ENCODE measurements at places on chromosomes 2 and 18. TPM values are rescaled to one million over a fixed set of nuclear protein-coding genes. Genes with fewer than 3 reads are reported as not detected.

DNA sequence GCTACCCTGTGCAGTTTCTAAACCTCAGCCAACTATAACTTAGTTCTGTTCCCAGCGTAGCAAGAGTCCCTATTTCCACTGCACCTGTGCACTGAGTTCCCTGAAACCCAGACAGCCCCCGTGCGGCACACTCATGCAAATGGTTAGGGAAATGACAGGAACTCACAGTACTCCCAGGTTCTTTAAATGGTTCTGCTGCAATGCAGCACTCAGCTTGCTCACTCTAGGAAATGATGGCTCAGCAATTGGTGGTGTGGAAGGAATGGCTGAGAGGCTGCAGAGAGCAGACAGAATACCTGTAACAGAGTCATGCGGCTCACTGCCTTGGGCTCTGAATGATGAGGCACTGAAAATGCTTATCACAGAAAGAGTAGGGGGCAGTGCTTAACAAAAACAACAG is 143.0 kb downstream of the RAD51AP2 start:
- no peak for DNase-seq

DNA sequence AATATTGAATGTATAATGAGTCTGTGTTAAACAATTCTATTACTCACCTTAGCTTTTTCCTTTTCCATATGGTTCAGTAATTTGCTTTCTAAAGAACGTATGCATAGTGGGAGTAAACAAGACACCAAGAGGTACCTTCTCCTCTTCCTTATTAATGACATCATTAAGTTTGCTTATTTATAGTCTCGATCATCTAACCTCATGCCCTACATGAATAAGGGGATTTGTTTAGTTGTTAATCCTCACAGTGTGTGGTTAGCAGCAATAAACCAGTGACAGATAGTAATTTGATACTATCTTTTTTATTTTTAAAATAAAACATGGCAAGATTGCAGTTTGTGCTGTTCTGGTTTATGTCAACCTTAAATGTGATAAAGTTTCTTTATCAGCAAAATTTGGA is 69.7 kb downstream of the COBLL1 start:
- no peak for DNase-seq

- DNase-seq: no peak
Measured at GRCh38 chr2:212539072-212539880, 674 bp upstream of the ERBB4 start.

GRCh38 chr2:188045016-188045415 is 246.7 kb upstream of the GULP1 start:
- no peak for DNase-seq

DNA sequence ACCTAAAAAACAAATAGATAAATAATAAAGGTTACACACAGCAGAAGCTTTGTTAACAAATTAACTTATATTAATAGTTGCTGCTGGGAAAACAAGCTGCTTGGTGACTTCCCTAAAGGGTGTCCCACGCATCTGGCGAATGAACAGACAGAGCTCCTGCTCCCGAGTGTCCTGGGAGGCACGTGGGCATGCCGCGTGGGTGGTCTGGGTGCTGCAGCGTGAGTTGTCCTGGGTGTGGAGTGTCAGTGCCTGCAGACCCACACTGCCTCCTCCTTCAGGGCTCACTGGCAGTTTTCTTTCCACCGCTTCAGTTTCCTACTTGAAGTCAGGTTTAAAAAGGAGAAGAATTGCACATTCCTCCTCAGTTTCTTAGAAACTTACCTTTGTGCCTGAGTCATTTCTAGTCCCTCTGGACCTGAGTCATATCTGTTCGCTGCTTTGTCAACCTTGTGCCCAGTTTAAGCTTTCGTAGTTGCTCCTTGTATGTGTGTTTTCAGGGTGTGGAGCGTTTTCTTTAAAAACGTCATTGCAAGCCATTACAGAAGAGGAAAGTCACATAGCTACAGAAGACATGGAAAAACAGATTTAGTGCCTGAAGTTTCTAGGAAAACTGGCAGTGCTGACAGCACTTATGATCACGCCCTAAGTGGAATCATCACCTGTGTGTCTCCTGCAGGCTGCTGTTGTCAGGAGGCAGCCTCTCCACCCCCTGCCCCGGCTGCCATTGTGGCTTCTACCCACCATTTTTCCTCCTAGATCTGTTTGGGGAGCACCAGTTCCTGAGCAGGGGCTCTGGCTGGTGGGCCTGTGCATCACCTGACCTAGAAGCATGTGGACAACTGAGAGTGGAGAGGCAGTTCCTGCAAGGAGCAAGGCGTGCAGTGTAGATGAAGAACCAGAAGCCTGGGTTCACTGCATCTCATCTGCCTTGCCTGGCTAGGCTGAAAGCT is 24.5 kb downstream of the IMPA2 start:
- DNase-seq: no peak

The IKZF2 gene
- total RNA-seq: 41.4 TPM

The CRYGC gene
- total RNA-seq: not detected

DNA sequence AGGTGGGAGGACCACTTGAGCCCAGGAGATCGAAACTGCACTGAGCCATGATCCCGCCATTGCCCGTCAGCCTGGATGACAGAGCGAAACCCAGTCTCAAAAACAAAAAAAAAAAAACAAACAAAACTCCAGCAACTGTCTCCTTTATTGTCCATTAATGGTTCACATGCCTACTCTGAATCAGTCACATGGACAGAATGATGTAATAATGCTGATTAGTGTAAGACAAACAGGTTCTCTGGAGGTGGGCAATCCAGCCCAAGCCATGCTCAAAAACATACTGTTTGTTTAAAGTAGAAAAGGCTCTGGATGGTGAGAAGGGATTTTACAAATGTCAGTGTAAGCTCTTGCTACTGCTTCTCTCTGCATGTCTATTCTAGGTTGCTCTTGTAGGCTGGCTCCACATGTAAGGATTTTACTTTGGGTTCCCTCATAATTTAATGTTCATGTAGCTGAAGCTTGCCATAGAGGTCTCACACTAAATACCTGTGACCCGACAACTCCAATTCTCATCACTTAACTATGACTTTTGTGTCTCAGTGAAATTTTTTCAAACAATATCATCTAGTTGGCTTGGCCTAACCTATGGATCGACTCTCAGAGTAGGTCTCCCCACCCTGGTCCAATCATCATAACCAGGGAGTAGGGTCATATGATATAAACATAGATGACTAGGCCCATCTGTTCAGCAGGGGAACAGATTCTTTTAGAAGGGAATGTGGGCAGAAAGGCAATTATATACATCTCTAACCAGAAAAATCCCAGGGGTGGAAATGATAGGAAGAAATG is 83.9 kb upstream of the SLC39A10 start:
- DNase-seq: no peak

The PJVK gene
- 1.8 TPM for total RNA-seq

The SMIM21 gene
- total RNA-seq: not detected

DNA sequence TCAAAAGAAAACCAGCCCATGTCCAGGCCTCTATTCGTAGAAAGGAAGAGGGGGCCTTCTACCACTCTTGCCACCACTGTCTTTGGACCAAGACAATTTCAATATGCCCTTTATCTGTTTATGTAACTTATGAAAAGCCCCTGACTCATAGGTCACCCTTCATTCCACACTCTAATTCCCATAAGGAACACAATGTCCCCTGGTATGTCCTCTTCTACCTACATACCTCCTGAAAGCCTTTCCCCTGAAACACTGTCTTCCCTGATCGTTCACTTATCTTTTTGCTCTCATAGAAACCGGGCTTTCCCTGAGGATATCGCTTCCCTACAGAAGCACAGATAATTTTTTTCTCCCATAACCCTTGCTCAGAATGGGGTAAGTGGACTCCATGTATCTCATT is 13.3 kb downstream of the EIF2AK3 start:
- DNase-seq: no peak

DNA sequence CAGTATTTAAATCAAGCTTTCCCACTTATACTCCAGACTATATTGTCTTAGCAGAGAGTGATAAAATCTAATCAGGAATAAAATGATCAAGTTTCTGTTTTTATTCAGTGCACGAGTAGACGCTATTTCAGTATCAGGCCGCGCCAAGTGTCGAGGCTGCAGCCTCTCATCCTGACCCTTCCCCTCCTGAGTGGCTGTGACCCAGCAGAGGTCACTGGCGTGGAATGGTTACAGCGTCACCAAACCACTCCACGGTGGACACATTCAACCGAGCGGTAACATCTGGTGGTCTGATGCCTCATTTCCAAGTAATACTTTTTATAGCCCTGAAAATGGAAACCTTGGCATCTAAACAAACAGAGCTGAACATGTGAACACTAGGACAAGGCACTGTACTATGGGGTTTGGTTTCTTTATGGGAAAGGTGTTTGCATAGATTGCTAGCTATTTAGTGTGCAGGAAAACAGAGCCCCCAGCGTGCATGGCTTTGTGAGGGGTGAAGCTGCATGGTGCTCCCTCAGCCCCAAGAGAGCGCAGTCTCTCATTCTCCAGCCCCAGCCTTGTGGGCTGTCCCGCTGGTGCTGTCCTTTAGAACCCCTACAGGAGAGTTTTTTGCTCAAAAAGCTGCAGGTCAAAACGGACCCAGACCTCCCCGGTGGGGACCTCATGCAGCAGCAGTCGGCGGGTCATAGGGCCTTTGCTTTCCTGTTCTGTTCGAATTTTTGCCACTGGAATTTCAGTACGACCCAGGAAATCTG is 28.4 kb downstream of the FAM228A start:
- DNase-seq: no peak

The SERPINB7 gene
- not detected for total RNA-seq

DNA sequence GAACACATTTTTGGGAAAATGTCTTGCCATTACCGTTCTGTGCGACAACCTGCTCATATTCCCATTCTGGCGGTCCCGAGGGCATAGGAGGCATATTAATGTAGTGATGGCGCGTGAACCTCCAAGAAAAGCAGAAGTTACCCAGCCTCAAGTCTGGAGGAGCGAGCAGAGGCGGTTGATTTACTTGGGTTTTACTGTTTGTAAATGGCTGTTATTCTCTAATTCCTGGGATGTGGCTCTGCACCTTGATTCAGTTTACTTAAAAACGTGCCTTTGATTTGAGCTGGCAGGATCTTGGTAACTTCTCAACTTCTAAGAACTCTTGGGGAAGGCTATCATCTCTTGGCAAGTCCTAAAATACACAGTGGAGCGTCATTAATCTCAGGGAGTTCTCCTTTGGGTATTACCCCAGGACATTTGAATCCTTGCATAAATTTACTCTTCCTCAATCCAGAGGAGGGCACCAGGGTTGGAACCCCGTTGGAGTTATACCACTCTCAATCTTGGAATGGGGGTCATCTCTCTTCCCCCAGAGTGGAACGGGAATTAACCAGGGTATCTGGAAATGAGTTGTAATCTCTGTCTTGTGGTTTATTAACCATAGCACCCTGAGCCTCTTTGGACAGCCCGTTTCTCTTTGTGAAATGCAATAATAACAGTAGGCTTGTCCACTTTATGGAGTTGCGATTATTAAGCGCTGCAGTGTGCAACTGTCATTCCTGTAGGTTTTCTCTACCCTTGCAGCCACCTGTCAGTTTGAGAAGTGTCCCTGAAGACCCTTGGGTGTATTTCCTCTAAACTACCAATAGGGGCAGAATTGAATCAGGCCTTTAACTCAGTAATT is 2.1 kb downstream of the HK2 start:
- no peak for DNase-seq

DNA sequence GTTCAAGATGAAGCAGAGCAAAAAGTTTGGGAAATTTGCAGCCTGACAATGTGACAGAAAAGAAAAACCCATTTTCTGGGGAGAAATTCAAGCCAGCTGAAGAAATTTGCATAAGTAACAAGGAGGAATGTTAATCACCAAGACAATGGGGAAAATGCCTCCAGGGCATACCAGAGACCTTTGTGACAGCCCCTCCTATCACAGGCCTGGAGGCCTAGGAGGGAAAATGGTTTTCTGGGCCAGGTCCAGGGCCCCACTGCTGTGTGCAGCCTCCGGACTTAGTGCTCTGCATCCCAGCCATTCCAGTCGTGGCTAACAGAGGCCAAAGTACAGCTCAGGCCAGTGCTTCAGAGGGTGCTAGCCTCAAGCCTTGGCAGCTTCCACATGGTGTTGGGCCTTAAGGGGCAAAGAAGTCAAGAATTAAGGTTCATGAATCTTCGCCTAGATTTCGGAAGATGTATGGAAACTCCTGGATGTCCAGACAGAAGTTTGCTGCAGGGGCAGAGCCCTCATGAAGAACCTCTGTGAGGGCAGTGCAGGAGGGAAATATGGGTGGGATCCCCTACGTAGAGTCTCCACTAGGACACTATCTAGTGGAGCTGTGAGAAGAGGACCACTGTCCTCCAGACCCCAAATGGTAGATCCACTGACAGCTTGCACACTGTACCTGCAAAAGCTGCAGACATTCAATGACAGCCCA is 314.1 kb upstream of the TRIB2 start:
- DNase-seq: no peak

DNA sequence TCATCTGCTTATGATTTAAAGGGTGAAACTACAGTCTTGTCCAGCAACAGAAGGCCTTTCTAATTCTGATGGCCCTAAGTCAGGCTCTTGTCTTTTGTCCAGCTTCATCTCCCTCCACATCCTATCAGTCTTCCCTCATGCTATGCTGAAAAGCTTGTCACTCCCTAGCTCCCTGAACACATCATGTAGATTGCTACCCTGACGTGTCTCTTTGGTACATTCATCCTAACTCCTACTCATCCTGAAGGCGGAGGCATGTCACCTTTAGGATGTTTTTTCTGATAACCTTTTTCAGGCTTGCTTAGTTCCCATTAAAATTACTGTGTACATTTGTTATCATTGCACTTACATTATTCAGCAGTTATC is 78.4 kb upstream of the ARL5A start:
- DNase-seq: no peak

DNA sequence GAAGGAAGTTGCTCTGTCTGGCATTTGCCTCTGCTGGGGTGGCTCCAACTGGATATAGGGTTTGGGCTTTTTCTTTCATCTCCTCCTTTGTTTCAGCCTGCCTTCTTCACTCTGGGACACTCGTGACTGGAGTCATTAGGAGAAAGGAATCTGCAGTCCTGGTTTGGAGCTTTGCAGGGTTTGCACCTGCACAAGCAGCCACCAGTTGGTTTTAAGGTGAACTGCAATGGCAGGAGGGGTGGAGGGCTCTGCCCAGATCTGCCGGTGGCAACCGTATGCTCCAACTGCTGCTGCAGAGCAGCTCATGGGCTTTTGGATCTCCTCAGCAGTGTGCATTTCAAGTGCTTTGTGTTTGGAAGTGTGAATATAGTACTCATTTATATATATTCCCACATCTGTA is 131.3 kb upstream of the MGAT5 start:
- no peak for DNase-seq

DNA sequence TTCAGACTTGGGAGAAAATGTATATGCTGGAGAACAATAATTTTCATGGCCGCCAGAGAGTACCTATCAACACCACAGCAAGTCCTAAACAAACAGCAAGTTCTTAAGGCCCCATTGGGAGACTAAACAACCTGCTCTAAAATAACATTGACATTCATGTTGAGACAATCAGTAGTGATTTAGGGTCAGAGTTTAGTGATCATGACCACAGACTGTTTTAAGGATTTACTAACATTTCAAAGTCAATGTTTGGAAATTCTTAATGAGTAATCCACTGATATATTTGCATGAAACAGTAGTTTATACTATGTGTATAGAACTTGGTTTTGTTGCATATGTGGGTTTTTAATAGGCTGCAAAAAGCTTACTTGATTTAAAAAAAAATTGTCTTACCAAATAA is 34.7 kb downstream of the RASGRP3 start:
- DNase-seq: no peak

The HMSD gene
- total RNA-seq: 1.6 TPM

The CYP27C1 gene
- total RNA-seq: not detected

- no peak for DNase-seq
Measured at GRCh38 chr2:174282441-174282840, 34.1 kb upstream of the OLA1 start.

- DNase-seq: no peak
Measured at GRCh38 chr18:64645753-64646152, 496.9 kb upstream of the LINC00305 start.

Data from activated CD8-positive, alpha-beta memory T cell treated with anti-CD3 and anti-CD28 coated beads, Interleukin-2, amount 10 ng/mL, durations not matched to agents 7 days and 5 days (primary cell).